ENCODE measurements at places on chromosomes 1 and 21. TPM values are rescaled to one million over a fixed set of nuclear protein-coding genes. Genes with fewer than 3 reads are reported as not detected.

DNA sequence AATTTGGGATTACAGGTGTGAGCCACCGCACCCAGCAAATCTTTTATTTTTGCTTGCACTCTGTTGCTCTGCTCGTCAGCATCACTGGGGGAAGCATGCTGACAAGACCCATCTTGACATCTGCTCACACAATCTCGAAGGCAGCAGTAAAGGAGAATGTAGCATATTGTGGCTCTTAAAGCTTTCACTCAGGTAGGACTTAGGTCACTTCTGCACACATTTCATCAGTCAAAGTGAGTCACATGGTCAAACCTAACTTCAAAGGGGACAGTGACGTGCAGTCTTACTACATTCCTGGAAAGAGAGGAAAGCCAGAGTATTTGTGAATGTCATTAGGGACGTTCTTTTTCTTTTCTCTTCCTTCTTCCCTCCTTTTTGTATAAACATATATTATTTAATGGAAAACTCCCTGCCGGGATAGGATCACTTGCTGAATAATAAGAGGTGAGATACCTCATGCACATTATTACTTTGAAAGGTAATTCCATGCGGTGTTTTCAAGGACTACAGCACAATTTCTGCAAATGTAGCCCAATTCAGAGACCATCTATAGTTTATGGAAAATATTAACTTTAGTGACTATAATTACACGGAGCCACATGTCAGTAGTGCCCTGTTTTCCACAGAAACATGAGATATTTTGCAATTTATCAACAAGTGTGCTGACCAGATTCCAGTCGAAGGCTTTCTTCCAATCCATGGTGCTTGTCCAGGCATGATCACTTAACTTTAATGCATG is 19.3 kb upstream of the ACBD6 start:
- no peaks in the 10 kb centered on the region for H3K36me3 ChIP-seq
- no peak overlapping the region for H3K27ac ChIP-seq
- no peak for DNase-seq
- no peak overlapping the region for H3K4me3 ChIP-seq

DNA sequence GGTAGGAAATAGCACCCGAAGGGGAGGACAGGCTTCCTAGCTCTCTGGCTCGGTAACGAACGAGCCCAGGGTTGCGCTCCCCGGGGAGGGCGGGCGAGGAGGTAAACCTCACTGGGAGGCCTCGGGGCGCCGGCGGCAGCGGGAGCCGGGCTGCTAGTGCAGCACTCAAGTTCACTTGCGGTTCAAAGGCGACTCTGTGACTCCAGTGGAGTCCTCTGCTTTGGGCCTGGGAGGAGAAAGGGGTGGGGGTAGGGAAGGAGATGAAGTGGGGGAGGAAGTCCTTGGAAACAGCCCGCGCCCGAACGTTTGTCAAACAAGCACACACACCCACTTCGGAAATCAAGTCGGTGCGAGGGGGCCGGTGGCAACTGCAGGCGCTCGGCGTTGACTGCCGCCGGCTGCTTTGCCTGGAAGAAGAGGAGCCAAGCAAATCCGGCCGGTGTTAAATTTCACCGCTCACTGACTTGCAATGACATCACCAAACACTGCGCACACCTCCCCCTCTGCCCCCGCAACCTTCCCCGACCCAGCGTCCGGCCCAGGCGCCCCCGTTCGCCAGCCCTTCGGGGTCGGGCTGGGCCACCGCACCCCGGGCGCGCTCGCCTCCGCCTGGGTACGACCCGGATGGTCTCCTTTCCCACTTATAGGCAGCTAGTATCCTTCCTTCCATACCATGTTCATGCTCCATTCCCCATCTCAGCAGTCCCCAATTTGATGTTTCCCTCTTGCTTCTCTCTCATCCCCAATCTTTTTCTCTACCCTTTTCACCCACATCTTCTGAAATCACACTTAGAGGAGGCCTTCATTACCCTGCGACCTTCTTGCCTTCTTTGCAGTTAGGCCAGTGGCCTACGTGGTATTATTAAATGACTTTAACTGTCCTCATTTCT is at the start of gene COL24A1:
Gene COL24A1 (minus strand): TSS at position 207 of the 890 bp plus-strand sequence. CDS start 376 bp downstream, outside the sequence.
- H3K4me3 ChIP-seq, result peak within 1 kb of the TSS; percentile 33
- H3K27ac ChIP-seq, result peak within 1 kb of the TSS; percentile 21
- H3K4me1 ChIP-seq, result peaks cover 7% of the 10 kb centered on the region
- H3K36me3 ChIP-seq, result no peaks in the 10 kb centered on the region
- DNase-seq, result peak; percentile 27
- no peaks in the 10 kb centered on the region for H3K27me3 ChIP-seq

- no peaks in the 10 kb centered on the region for H3K27me3 ChIP-seq
- H3K36me3 ChIP-seq, result no peaks in the 10 kb centered on the region
- no peak overlapping the region for H3K4me3 ChIP-seq
Measured at GRCh38 chr1:200530623-200531261, 89.8 kb downstream of the KIF14 start.

DNA sequence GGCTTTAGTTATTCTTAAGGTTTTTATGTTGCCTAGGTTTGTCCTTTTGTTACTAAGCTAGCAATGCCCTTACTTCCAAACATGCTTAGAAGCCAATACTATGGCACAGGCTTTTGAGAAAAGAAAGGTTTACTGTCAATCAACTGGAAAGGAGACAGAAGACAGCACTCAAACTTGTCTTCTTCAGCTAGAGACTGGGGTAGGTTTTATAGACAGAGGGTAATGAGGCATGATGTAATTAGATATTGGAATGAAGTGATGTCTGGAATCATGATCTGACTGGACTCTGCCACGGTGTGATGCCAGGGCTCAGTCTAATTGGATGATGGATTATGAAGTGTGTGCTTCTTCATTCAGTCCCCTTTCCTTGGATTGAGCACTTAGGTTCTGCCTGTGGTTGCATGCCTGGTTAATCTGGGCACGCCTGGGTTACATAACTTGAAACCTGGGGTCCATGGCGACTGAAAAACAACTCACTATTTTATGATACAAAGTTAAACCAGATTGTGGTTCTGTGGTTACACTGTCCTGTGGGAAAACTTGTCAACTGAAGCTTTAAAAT is 625.8 kb downstream of the BRINP3 start:
- H3K4me1 ChIP-seq, result no peaks in the 10 kb centered on the region
- no peaks in the 10 kb centered on the region for H3K27me3 ChIP-seq
- H3K4me3 ChIP-seq, result no peak overlapping the region
- H3K36me3 ChIP-seq, result no peaks in the 10 kb centered on the region

- H3K36me3 ChIP-seq, result no peaks in the 10 kb centered on the region
- DNase-seq, result peak; percentile 87
- H3K4me1 ChIP-seq, result no peaks in the 10 kb centered on the region
- H3K27ac ChIP-seq, result no peak overlapping the region
Measured at GRCh38 chr1:21368515-21369289, 71.2 kb upstream of the NBPF3 start.

DNA sequence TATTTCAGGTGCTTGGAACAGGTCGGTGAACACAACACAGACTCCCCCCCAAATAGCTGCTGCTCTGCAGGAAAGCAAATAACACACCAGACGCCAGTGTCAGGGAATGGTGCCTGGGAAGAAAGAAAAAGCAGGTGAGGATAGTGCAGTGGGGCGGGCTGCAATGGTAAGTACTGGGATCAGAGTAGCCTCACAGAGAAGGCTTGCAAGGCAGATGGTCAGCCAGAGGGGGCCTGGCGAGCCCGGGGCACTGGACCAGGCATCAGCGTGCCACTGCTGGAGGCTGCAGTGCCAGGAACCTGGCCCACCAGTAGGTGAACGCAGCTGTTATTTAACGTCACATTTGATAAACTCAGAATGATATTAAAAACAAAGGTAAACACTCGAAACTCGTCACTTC is 60.0 kb downstream of the POFUT2 start:
- H3K27ac ChIP-seq, result no peak overlapping the region
- no peak for DNase-seq
- H3K27me3 ChIP-seq, result no peaks in the 10 kb centered on the region
- no peaks in the 10 kb centered on the region for H3K4me1 ChIP-seq
- no peaks in the 10 kb centered on the region for H3K36me3 ChIP-seq

Gene ALPL
- 5.3 TPM for total RNA-seq

Gene WNT3A
- total RNA-seq, result not detected

Gene VAV3
- total RNA-seq, result 1.5 TPM

Gene LRRC71
- 0.36 TPM for total RNA-seq

Gene C1orf226
- 1.3 TPM for total RNA-seq

Gene LCA5L
- total RNA-seq, result 0.76 TPM

Gene CRP
- not detected for total RNA-seq

Gene ANKRD35
- total RNA-seq, result 4.4 TPM

Gene KPRP
- not detected for total RNA-seq

Data from ovary (tissue), 10 donors.